ENCODE measurements at places on chromosomes 11 and 22.

DNA sequence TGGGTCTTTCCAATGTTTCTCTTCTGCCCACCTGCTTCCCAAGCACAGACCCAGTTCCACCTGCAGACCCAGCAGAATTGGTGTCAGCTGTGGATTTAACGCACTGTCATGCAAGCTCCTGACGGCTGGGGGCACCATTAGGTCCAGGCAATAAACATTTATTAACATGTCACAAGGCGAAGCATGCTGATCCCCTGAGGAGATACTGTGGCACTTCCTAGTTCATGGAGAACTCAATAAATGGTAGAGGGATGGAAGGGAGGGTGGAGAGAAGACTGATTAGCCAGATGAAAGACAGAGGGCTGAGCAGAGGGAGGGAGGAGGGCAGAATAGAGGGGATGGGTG lies 68.3 kb upstream of the TSPAN18 start:
- DNase-seq, result peak; percentile 21

DNA sequence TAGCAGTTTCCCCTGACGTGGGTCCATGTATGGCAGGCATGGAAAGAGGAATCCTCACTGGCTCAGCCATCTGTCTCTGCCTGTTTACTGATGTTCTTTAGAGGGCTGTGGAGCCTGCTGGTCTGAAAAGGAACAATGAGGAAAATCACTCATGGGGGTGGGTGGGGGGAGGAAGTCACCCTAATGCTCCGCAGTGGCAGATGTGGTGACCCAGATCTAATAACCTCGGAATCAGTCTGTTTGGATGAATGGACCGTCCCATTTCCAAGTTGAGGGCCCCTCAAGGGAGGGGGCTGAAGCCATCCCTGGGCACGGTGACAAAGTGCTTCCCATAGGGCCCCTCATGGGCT lies 4.4 kb downstream of the BCR start:
- DNase-seq, result no peak

DNA sequence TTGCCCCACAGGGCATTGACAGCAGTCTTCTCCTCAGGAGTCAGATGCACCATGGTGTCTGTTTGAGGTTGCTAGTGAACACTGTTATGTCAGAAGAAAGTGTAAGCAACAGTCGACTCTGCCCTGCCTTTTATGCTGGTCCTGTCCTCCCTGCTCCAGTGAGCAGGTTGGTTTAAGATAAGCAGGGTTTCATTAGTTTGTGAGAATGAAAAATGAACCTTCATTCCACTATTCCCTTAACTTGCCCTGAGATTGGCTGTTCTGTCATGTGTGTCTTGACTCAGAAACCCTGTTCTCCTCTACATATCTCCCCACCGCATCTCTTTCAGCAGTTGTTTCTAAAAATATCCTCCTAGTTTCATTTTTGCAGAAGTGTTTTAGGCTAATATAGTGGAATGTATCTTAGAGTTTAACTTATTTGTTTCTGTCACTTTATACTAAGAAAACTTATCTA lies at the start of gene HBD:
Gene HBD, minus strand, starts transcription at position 103 of the 454 bp plus-strand sequence. Its CDS starts 50 bp downstream, at position 53.
- no peak for DNase-seq

GRCh38 chr11:116656011-116656410 lies 116.8 kb downstream of the BUD13 start:
- no peak for DNase-seq

- DNase-seq, result no peak
Observed at GRCh38 chr22:50338042-50338573, 5.0 kb upstream of the PPP6R2 start.

DNA sequence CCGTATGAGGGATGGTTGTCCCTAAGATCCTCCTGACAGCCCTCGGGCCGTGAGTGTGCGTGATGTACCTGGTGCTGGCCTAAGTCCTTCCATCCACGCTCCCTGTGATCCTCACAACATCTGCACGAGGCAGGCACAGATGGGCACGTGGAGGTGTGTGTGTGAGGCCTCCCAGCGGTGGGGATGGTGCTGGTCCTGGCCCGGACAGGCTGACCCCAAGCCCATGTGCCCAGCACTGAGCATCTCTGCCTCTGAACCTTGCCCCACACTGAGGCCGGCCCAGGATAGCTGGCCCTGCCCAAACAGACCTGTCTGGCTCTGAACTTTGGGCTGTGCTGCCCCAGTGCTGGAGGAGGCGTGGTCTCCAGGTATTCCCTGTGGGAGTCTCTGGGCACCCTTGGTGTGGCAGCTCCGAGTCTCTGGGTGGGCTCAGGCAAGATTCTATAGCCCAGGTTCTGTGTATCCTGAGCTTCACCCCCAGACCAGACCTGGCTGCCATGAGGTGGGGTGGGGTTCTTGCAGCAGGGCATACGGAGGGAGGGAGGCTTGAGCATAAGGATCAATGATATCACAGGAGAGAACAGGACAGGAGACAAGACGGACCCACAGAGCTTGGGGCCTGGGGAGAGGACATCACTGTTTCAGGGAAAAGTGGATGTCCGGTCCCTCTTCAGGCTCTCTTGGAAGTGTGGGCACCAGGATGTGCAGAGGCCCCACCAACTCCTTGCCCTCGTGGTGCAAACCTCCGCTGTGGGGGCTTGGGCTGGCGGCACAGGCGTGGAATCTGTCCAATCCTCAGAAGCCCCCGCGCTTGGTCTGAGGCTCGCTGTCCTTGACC lies 881.8 kb downstream of the BRD1 start:
- DNase-seq, result no peak

DNA sequence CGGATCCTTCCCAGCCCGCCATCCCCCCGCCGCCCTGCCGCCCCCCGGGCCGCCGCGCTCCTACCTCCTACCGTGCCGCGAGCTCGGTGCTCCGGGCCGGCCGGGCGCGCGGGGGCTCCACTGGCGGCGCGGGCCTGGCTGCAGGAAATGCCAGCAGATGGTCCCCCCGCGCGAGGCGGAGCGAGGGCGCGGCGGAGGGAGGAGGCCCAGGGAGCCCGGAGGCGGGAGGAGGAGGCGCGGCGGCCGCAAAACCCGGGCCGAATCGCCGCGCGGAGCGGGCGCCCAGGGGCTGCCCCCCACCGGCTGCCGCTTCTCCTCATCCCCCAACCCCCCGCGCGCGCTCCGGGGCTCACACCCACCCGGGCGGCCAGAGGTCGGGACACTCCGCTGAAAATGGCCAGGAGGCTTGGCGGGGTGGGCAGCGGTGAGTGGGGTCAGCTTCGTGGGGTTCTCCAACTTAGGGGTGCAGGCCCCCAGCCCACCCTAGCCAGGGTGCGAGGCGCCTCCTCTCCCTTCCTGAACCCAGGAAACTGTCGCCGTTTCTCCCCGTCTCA lies at the start of gene OSBPL5:
Gene OSBPL5, minus strand, starts transcription at position 159 of the 554 bp plus-strand sequence. CDS start 36,162 bp downstream, outside the sequence.
- no peak for DNase-seq
